ENCODE measurements at places on chromosomes 3 and 15. TPM values are rescaled to one million over a fixed set of nuclear protein-coding genes. Genes with fewer than 3 reads are reported as not detected.

CPN2 gene
- total RNA-seq, result not detected

C2CD4B gene
- not detected for total RNA-seq

RAB6B gene
- 0.42 TPM for total RNA-seq

PLA1A gene
- not detected for total RNA-seq

PRR20G gene
- total RNA-seq, result not detected

USF3 gene
- 7.9 TPM for total RNA-seq

PLA2G4D gene
- total RNA-seq, result 0.07 TPM

NTRK3 gene
- total RNA-seq, result not detected

LAMB2 gene
- total RNA-seq, result 153 TPM

CFAP100 gene
- not detected for total RNA-seq

LTF gene
- total RNA-seq, result not detected

TRIM69 gene
- total RNA-seq, result 10.2 TPM

DNAH12 gene
- under 0.01 TPM for total RNA-seq

DAZL gene
- total RNA-seq, result not detected

CCDC191 gene
- 1.7 TPM for total RNA-seq

GRK7 gene
- total RNA-seq, result not detected

STARD5 gene
- 20.8 TPM for total RNA-seq

TRIM42 gene
- total RNA-seq, result not detected

HYKK gene
- 1.7 TPM for total RNA-seq

ZNF860 gene
- 7.9 TPM for total RNA-seq

SLC22A14 gene
- 0.14 TPM for total RNA-seq

PRR23A gene
- total RNA-seq, result not detected

CGNL1 gene
- 0.35 TPM for total RNA-seq

CDCP1 gene
- total RNA-seq, result 163 TPM

CADM2 gene
- total RNA-seq, result not detected

CRABP1 gene
- total RNA-seq, result not detected

CACNA1D gene
- total RNA-seq, result 0.14 TPM

POLR2H gene
- total RNA-seq, result 81.0 TPM

DTX3L gene
- 57.0 TPM for total RNA-seq

AMOTL2 gene
- 79.5 TPM for total RNA-seq

NDN gene
- 7.5 TPM for total RNA-seq

MORC1 gene
- total RNA-seq, result not detected

RTP4 gene
- 0.07 TPM for total RNA-seq

GP9 gene
- total RNA-seq, result not detected

LYSMD4 gene
- 10.9 TPM for total RNA-seq

SLC2A2 gene
- total RNA-seq, result not detected

TGM4 gene
- 1.3 TPM for total RNA-seq

SCG5 gene
- 46.3 TPM for total RNA-seq

LRRC3B gene
- not detected for total RNA-seq

SATB1 gene
- total RNA-seq, result 5.4 TPM

MRPL3 gene
- 141 TPM for total RNA-seq

SNX4 gene
- 16.5 TPM for total RNA-seq

RGMA gene
- 1.4 TPM for total RNA-seq

HDC gene
- total RNA-seq, result not detected

GOLGA6B gene
- not detected for total RNA-seq

HES1 gene
- total RNA-seq, result 35.1 TPM

ARPIN gene
- 10.8 TPM for total RNA-seq

ADAMTS7 gene
- 0.49 TPM for total RNA-seq

SPTSSB gene
- 0.03 TPM for total RNA-seq

APOD gene
- not detected for total RNA-seq

IGF2BP2 gene
- 165 TPM for total RNA-seq

C3orf38 gene
- total RNA-seq, result 22.5 TPM

SLC9C1 gene
- total RNA-seq, result not detected

PTH1R gene
- total RNA-seq, result not detected

GHRL gene
- not detected for total RNA-seq

ATP10A gene
- total RNA-seq, result not detected

TGM5 gene
- total RNA-seq, result not detected
